ENCODE measurements at places on chromosomes 4 and X.

DNA sequence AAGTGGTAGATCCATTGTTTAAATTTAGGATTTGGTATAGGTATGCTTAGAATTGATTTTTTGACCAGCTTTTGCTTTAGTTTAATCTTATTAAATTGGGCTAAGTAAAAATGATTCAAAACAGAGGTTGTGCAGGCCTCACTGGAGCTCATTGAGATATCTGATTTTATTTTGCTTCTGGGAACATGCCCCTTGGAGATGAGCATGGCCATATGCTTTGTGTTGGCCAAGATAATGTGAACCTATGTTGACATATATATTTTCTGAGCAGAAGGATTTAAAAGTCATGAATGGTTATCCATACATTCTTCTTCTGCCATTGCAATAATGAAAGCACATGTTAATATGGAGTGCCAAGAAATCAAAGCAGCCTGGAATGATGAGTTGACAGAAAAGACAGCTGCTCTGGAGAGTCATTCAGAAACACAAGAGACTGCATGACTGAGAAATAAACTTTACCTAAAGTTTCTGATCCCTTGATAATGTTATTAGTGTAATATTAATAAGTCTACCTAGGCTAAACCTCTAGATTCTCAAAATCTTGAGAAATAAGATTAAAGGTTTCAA lies 489.7 kb upstream of the GNPDA2 start:
- DNase-seq, result no peak

- no peak for DNase-seq
Measured at GRCh38 chr4:22099896-22100295, 151.3 kb upstream of the KCNIP4 start.

DNA sequence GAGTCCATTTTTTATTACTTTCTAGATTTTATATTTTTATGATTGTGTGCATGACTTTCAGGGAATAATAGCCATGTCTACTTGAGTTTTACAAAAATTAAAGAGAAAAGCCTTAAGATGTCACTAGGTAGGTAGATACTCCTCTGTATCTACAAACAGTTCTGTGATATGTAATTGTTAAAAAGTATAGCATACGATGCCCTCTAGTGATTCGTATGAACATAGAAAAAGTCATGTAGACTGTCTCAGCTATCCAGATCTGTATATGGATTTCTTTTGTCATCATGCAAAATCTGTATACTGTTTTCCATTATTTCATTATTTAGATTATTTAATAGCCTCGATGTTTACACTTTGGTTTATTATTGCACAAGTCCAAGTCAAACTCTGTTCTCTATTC lies 856.6 kb downstream of the CENPC start:
- no peak for DNase-seq

DNA sequence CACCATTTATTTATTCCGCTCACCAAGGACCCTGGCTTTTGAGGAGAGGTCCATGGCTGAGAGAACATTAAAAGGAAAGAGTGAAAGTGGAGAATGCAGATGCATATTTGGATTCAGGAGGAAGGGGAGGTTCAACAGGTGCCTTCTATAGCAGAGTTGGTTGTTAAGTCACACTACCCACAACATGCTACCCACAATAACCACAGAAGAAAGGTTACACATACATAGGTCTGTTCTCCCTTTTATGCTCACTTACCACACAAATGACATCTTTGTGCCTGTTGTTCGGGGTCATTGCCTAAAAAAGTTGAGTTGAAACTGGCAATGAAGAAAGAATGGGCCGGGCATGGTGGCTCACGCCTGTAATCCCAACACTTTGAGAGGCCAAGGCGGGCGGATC lies 587.4 kb downstream of the RPA4 start:
- no peak for DNase-seq

- no peak for DNase-seq
Measured at GRCh38 chr4:63632858-63633257, 776.4 kb downstream of the TECRL start.

DNA sequence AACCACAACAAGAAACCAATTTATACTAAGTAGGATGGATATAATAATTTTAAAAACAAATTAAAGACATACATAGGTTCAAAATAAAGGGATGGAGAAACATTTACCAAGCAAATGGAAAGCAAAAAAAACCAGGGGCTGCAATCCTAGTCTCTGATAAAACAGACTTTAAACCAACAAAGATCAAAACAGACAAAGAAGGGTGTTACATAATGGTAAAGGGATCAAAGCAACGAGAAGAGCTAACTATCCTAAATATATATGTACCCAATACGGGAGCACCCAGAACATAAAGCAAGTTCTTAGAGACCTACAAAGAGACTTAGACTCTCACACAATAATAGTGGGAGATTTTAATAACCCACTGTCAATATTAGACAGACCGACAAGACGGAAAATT lies 66.6 kb downstream of the ATRX start:
- DNase-seq, result no peak

DNA sequence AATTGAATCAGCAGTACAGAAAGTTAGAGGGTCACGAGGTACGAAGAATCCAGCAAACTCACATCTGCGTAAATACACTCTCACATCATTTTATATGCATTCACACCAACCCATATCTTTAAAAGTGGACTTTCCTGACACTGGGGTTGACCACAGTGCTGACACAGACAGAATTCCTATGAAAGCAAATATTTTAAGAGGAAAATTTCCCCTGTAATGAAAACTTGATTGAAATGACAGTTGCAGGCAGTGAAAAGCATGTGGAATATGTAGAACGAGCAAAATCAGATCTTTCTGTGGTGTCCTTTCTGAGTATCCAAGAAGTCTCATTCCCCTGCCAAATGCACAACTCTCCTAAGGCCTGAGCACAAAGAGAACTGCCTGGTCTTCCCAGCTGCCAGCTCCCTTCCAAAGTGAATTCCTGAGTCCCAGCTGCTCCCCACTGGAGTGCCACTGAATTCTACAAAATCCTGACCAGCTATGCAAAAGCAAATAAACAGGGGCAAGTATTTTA lies 50.5 kb upstream of the FAM9C start:
- no peak for DNase-seq
